ENCODE measurements at places on chromosomes 5 and 9.

- DNase-seq = no peak
Observed at GRCh38 chr9:1619915-1620710, 395.0 kb upstream of the SMARCA2 start.

- DNase-seq = no peak
Observed at GRCh38 chr9:122128007-122128968, 31.3 kb downstream of the NDUFA8 start.

GRCh38 chr9:31612336-31613030 is 772.0 kb upstream of the ACO1 start:
- peak; percentile 58 for DNase-seq

DNA sequence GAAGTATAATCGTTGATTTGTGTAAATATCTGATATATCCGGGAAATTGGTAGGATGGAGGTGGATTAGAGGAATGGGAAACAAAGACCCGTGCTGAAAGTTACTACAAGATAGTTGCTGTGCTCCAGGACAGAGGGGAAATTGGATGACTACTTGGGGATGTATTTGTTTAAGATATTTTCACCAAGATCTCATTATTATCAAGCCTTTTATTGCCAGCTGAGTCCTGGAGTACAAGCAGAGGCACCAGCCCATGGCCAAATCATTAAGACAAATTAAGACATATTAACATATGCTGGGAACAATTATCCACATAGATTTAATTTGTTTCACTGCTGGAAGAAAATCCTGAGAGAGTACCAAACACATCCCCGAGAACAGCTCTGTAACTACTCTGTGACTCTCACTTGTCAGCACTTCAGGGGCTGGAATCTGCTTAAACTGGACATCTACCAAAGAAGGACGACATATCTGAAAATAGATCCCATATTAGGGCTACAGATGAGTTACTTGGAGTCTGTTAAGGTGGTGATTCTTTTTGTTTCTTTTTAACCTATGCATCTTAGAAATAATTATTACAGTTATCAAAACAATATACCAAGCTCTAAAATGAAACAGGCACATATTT is 68.2 kb downstream of the SLC1A1 start:
- DNase-seq = no peak

GRCh38 chr5:69468631-69469030 is 24.0 kb upstream of the OCLN start:
- DNase-seq = no peak

GRCh38 chr9:97625620-97626019 is 7.5 kb downstream of the TSTD2 start:
- DNase-seq = no peak

DNA sequence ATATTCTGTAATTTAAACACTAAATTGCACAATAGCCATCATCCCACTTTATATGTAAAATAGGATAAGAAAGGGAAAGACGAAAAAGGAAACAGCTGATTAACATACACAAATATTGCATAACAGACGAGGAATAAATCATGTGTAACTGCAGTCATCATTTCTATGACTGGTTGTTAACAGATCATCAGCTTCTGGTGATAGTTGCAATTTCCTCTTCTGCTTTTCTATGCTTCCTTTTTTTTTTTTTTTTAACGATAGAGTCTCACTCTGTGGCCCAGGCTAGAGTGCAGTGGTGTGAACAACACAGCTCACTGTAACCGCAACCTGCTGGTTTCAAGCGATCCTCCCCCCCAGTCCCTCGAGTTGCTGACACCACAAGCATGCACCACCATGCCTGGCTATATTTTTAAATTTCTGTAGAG is 22.5 kb upstream of the JAKMIP2 start:
- no peak for DNase-seq

GRCh38 chr5:76548525-76549229 is 74.5 kb downstream of the F2RL2 start:
- no peak for DNase-seq

GRCh38 chr5:11758321-11758720 is 145.9 kb downstream of the CTNND2 start:
- no peak for DNase-seq

- no peak for DNase-seq
Observed at GRCh38 chr9:121206516-121207370, 5.1 kb upstream of the RAB14 start.

DNA sequence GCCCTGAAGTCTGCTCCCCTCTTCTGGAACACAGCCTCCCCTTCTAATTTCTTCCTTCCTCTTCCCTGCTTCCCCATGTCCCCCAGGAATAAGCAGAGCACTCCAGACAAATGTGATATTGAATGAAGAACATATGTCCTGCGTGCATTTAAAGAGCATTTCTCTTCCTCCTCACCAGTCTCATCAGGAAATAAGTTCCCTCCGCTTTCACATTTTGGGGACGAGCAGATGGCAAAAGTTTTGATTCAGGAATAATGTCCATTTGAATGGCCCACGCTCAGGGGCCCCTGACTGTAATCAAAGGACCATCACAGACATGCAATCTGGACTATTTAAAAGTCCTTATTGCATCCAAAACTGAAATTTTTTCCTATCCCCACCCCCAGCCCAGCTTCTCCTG is 316.1 kb downstream of the CDK5RAP2 start:
- no peak for DNase-seq

GRCh38 chr9:93096811-93097382 is 880 bp downstream of the CARD19 start:
- DNase-seq = no peak

- no peak for DNase-seq
Observed at GRCh38 chr5:73805449-73805848, 179.5 kb downstream of the ARHGEF28 start.

DNA sequence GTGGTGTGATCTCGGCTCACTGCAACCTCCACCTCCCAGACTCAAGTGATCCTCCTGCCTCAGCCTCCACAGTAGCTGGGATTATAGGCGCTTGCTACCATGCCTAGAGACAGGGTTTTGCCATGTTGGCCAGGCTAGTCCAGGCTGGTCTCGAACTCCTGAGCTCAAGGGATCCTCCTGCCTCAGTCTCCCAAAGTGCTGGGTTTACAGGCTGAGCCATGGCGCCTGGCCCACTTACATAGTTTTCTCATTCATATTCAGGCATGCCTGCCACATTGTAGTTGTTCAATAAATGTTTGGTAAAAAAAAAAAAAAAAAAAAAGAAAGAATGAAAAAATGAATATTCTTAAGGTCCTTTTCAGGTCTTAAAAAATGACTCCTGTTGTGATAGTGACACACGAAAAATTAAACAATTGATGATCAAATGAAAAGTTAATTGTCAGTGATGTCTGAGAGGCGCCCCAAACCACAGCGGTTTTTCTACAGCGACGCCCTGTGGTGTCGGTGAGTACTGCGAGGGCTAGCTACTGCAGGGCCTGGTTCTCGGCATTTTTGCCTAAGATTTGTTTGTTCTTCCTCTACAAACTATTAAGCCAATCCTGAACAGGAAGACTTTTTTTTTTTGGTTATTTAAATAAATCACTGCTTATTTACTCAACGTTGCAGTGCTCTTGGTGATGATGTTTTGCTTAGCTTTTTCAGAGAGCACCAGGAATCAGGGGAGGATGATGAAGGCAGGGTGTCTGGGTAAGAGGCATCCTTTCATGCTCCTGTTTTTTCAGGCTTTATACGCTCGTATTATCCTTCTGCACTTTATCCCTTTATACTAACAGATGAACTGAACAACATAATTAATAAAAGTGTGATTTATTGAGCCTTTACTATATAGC is 67.0 kb upstream of the DPYSL3 start:
- DNase-seq = peak; percentile 15

GRCh38 chr9:34992376-34992951 is 2.9 kb downstream of the DNAJB5 start:
- DNase-seq = peak; percentile 96

- peak; percentile 99 for DNase-seq
Observed at GRCh38 chr5:139482050-139482889, at the start of gene STING1. Gene STING1 (minus strand): TSS chr5:139482758. CDS start chr5:139481704, 1,054 bp downstream.

GRCh38 chr9:130990306-130990977 is 18.5 kb upstream of the LAMC3 start:
- no peak for DNase-seq

GRCh38 chr9:101787891-101788290 is 49.4 kb upstream of the GRIN3A start:
- DNase-seq = no peak

DNA sequence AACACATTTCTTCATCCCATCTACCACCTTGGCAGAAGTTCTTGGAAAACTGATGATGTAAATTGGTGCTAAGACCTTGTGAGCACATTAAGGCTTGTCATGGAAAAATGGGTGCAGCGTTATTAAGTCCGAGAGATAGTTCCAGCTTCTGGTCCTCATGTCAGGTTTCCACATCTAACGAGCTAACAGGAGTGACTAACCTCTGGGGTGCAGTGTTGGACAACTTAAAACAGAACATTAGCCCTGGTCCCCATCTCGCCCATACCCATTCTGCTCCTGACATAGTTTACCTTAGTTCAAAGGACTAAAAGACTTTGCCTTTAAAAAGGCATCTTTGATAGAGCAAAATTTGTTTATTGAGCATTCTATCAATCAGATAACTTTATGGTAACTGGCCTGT is 128.0 kb downstream of the SLC1A3 start:
- DNase-seq = peak; percentile 31

DNA sequence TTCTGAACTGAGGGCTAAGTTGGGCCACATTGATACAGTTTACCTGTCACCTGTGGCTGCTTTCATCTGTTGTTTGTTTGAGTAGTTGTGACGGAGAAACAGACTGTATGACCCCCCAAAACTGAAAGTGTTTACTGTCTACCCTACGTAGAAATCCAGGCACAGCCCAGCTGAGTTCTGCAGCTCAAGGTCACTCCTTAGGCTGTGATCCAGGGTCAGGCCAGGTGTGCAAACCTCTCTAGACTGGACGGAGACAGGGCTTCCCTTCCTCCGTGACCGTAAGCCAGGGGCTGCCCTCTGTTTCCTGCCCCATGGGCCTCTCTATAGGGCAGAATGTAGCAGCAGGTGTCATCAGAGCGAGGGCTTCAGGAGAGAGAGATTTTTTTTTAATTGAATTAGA is 207.9 kb upstream of the OTULINL start:
- no peak for DNase-seq

- no peak for DNase-seq
Observed at GRCh38 chr5:74432216-74432615, 208.3 kb downstream of the ENC1 start.

DNA sequence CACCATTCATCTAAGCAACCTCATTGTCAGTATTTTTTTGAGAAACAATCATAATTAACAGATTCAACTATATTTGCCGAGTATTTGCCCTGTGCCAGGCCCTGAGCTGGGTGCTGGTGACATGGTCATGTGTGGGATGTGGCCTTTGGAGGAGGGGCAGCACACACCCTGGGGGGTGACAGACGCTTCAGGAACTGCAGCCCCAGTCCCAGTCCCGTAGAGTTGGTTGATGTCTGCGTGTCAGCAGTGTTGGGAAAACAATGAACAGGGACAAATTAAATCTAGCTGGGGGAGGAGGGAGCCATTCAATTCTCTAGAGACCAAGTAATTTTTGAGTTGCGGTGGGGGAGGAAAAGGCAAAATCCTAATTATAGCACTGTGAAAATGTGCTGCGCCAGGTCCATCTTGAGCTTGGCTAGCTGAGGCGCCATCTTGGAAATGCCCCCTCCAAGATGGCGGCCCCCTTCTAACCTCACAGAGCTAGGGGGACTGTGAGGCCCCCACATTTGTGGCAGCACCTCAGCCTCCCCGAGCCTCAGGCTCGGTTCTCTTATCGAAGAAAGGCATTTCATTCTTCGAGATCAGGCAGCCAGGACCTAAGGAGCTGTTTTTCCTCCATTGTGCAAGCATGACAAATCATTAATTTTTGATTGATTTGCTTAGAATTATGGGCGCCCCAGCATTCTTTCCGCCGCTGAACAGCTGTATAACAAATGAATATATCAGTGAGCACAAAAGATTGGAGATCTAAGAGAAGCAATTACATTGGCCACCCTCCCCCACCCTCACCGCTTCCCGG is 87.8 kb downstream of the ZNF618 start:
- DNase-seq = no peak

DNA sequence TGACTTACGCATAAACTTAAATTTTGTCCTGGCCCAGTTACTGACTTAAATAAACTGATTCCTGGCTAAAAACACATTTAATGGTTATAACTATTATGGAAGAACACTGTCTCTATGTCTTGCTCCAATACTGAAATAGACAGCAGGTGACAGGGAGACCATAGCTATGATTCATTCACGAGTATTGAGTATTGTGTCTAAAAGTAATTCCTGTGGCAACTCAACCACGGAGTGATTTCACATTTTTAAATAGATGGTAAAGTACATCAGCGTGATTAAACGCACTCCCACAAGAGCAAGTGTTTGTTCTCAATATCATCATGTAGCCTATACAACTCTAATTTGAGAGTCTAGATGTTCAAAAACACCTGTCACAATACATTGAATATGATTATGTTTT is 35.9 kb upstream of the PCSK1 start:
- DNase-seq = peak; percentile 44

GRCh38 chr5:104082754-104083153 is 520.2 kb upstream of the NUDT12 start:
- DNase-seq = no peak

GRCh38 chr9:106883030-106883429 is 20.1 kb downstream of the ZNF462 start:
- DNase-seq = no peak

DNA sequence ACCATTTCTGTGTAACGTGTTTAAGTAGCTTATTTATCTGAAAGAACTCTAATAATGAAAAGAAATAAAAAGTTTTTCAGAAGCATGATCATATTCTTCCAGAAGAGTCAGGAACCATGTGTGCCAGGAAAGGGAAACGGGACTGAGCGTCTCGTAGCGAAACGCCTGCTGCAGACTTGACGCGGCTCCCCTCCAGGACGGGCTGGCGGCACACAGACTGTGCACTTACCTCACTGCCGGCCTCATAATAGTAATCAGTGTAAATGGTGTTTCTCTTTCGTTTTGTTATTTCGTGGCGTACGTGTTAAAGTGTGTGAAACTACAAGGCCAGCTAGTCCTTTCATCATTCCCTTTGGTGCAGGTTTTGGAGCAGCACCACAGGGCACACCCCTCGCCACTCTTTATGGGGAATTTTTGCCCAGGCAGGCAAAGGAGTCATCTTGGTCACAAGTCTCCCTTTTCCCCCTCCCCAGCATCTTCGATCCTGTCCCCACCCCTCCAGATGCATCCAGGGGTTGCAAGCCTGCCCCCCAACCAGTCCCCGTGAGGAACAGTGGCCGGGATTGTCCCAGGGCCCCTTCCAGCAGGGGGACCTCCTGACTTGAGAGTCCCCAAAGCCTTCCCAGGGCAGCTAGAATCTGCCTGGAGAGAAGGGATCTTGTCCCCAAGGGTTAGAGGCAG is 233.1 kb downstream of the FANCC start:
- DNase-seq = no peak

GRCh38 chr5:76111477-76112174 is 28.4 kb downstream of the SV2C start:
- no peak for DNase-seq

Measured in LHCN-M2 (cell line).